HuH-7 (cell line): ENCODE measurements at places on chromosomes 5 and 9.

GRCh38 chr9:121059998-121060636 lies 10.0 kb upstream of the C5 start:
- DNase-seq = peak; percentile 33

GRCh38 chr9:123211081-123211480 lies 57.3 kb downstream of the STRBP start:
- no peak for DNase-seq

DNA sequence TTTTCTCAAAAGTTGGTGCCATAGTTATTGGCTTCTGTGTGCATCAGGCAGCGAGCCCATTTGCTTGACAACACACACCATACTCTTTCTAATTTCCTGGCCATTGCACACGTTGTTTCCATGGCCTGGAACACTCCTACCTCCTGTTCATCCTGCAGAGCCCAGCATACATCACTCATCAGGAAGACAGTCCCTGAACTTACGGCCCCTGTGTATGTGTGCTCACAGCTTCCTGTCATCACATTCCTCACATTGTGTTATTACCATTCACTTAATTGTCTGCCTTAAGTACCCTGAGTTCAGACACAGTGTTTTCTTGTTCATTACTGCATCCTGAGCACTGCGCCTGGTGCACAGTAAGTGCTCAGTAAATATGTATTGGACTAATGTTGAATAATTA lies 355.9 kb downstream of the PRELID2 start:
- no peak for DNase-seq

DNA sequence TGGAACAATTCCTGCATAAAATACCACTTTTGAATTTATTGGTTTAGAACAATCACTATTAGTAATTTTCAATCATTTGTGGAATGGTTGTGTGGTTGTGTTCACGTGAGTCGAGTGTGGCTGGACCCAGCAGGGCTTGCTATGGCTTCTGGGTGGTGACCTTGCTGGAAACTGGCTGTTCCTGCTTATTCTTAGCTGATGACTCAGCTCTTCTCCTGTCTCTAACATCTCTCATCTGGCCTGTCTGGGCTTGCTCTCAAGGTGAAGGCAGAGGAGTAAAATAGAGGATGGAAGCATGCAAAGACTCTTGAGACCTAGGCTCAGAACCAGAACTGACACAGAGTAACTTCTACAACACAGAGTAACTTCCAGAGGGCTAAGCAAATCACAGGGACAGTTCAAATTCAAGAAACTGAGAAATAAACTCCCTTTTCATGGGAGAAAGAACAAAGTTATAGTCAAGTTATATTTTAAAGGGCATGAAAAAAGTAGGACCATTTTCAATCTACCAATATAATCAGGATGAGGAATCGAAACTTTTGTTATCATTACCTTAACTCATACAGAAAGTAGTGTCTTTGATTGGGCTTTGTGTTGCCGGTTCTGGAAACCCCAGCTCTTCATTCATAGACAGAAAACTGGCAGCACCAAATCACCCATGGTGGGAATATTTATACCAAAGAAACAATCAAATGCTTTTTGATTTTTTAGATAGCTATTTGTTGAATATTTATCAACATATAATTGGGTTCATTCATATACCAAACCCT lies 665.1 kb downstream of the CDH18 start:
- no peak for DNase-seq

DNA sequence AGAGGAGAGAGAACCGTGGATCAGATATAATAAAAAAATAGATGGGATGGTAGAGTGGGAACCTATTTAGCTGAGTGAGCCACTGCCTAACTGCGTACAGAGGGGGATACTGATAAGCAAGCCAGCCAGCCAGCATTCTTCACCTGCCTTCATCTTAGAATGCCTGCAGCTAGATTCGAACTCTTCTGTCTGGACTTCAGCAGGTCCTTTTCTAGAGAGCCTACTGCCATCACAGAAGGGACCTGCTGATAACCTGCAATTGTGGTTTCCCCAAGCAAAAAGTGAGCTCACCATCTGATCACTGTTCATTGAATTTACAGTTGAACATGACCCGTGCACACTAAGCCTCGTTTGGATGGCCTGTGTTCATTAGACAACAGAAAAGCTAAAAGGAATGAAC lies 109.4 kb downstream of the CDC42SE2 start:
- no peak for DNase-seq

- no peak for DNase-seq
These were observed 463.6 kb downstream of the SPOCK1 start for GRCh38 chr5:137035480-137035878.

DNA sequence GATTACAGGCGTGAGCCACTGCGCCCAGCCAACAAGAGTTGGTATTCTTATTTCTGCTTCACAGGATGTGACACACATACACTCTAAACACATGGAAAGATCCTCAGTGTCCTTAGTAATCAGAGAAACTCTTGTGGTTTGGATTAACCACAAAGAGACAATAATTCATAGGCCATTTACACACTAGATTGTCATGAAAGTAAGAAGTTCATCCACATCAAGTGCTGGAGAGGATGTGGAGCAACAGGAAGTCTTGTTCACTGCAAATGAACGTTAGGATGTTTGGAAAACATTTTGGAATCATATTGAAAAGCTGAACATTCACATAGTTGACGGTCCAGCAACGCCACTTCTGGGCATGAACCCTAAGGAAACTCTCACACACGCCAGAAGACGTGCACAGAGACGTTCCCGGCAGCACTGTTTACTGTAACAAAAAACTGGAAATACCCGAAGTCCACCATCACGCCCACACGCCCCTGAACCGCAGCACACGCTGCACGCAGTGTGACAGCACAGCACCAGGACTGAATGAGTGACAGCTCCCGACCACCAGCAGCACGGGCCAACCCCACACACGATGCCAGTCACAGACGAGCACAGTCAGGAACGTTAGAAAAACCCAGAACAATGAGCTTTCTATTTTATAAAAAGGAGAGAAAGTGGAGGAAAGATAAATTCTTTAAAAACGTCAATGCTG lies 87.6 kb downstream of the COL23A1 start:
- no peak for DNase-seq

GRCh38 chr5:159929176-159929575 lies 12.9 kb downstream of the ADRA1B start:
- DNase-seq = no peak

DNA sequence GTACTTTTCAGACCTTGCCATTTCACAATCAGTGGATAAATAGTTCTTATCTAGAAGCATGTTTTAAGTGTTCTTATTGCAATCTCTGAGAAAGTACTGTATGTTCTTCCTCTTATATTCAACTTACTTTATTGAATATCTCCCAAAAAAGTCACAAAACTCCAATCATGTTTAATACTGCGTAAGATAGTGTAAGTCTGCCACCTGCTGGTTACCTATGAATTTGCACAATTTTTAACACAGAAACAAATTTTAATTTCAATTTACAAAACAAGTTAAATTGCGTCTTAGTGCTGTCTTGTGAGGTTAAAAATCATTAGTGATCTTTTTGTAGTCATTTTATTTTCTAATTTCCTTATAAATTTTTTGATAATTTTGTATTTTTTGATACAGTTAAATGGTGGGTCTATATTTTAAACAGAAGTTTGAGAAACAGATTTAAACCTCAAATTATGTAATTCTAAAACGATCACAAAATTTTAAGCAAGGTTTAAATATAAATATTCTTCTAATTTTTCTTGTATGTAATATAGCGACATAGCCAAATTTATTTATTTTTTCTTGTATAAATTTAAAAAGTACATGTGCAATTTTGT lies 115.8 kb downstream of the EMB start:
- DNase-seq = no peak

DNA sequence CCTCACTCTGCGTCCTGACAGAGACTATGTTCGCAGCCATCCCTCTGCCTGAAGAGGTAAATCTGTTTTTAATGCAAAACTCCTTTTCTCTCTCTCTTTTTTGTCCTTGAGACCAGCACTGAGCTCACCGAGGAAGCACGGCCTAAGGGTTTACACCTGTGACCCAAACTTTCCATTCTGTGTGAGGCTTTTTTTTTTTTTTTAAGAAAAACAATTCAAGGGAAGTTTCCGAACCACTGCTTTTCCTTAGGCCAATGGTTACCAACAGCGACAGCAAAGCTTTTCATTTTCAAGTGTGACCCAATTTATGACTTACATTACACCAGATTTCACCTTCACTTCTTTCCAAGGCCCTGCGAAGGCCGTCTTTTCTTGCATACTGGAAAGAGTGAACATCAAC lies 205.9 kb downstream of the EFNA5 start:
- DNase-seq = no peak

DNA sequence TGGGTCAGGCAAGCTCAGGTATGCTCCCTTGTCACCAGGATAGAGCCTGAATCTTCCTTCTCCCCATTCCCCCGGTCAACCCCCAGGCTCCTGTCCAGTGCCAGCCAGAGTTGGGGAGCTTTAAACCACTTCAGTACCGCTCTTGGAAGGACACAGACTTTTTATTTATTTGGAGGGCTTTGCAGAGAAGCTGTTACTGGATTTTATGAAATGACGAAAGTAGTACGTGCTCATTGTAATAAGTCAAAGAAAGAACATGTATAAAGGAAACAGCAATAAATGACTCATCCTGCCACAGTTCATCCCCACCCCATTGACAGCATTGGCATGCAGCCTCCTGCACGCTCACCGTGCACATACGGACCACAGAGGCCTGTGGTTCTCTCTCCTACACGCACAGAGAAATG lies 230.3 kb downstream of the AUH start:
- no peak for DNase-seq

DNA sequence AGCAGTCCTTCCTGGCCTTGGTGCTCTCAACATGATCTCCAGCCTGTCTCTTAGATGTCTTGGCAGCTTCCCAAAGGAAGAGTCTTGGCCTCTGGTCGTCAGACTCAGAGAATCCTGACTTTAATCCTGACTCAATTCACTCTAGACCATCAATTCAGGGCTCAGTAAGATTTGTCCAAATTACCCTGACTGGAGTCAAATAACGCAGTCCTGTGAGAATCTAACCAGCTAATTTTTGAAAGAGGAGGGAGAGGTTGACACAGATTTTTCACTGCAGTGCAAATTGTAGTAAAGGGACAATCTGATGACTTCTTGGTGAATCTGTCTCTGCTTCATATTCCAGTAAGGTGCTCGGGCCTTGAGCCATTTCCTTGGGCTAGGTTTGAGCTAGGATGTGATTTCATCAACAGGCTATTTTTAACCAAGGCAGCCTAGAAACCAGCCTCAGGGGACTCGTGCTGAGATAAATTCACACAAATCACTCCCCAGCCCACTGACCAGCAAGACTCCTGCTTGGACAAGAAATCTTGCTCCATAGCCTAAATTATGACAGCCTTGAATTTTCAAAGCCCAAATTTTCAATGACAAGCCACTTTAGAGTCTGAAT lies 257.4 kb downstream of the ENC1 start:
- no peak for DNase-seq

GRCh38 chr9:90578126-90578815 lies 64.4 kb downstream of the DIRAS2 start:
- no peak for DNase-seq

DNA sequence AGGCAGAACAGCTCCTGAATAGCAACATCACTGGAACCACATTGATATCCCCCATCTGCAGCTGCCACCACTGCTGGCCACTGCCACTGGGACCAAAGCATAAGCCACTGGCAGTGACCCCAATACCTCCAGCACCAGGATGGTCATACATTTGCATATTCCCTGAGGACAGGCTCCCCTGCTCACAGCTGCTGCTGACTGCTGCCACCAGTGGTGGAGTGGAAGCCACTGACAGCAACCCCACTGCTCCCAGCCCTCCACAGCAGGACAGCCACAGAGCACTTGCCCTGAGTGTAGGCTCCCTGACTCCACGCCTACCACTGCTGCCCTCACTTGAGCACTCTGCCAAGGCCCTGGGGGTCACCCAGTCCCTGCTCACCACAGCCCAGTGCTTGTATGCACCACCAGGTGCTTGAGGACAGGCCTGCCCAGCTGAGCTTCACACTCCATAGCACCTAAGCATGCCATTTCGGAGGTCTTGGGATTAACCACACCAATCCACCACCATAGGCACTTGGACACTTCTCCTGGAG lies 327.4 kb upstream of the RPS23 start:
- no peak for DNase-seq

- peak; percentile 9 for DNase-seq
These were observed 36.1 kb downstream of the CAAP1 start for GRCh38 chr9:26856413-26857032.

DNA sequence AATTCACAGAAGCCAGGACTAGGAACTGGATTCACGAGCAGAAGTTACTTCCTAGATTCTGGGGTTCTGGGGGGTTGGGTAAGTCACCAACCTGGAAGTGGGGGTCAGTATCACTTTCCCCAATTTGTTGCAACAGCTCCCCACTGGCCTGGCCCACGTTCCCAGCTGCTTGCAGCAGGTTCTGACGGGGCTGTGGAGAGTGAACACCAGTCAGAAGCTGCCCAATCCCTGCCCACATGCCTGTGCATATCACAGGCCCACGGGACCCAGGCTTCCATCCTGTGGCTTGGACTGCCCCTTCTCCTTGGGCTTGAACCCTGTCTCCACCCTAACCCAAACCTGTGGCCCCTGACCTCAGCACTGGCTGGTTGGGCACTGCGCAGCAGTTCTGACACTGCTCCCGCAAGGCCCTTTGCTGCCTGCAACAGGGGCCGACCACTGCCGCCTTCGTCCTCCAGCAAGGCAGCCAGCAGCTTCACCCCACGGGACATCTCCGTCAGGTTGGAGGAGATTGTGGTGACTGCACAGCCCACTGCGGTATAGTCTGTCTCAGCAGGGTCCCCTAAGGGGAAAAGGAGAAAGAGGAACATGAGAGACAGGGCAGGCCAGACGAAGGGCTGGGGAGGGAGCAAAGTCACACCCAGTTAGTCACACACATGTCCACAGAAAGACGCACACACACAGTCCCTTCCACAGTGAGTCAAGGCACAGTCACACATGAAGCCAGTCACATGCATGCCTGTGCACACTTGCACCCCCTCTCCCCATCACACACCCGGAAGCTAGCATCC lies 13.1 kb downstream of the TLN1 start:
- no peak for DNase-seq
